Nephron progenitor cell (in vitro differentiated cells): ENCODE measurements at places on chromosomes 6 and 20.

- DNase-seq: no peak
Measured at GRCh38 chr6:68008445-68008844, 626.6 kb upstream of the ADGRB3 start.

- no peak for DNase-seq
Measured at GRCh38 chr6:116419069-116419786, 41.9 kb upstream of the CALHM6 start.

- DNase-seq: peak; percentile 31
Measured at GRCh38 chr20:57662456-57663240, 42.4 kb upstream of the ZBP1 start.

DNA sequence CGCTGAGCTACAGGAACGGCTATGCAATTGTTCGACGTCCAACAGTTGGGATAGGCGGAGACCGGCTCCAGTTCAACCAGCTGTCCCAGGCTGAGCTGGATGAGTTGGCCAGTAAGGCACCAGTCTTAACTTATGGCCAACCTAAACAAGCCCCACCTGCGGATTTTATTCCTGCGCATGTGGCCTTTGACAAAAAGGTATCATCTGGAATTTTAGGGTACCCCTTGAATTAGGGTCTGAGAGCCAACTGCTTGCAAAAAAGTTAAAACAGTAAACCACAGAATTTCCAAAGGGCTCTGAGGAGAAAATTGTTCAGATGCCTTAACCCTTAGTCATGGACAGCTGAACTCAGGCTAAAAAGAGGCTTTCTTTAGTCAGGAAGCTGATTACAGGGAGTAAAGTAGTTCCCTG, 3.8 kb downstream of the EFHC1 start:
- DNase-seq: no peak

DNA sequence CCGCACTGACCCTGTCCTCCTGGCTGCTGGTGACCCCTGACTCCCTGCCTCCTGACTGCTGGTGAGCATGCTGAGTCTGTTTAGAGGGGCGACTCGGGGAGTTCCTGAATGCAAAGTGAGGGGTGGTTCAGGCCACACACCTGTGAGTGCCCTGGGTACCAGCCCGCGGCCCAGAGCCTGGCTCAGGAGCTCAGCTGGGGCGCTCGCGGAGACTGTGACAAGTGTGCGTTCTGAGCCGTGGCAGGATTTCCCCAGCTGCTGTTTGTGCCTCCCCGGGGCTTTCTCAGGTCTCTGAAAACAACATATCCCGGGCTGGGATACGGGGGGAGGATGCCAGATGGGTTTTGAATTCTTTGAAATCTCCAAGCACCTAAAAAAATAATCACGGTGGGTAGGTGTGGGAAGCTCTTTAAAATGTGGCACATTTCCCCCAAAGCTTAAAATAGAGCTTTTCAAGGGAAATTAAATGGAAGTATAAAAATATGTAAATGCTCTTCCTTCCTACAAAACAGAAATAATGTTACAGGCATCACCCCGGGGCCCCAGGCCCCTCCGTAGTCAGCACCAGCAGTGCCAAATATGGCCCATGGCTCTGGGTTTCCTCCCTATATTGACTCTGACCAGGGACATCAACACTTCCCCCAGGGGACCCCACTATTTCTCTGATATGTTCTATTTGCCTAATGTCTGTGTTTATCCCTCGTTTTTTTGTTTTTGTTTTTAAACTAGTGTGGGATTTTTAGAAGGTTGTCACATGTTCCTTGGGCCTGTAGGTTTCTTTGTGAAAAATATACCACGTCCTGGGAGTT, 49.9 kb upstream of the TAGAP start:
- no peak for DNase-seq
